ENCODE measurements at places on chromosomes 13 and 19. TPM values are rescaled to one million over a fixed set of nuclear protein-coding genes. Genes with fewer than 3 reads are reported as not detected.

The CACNA1A gene
- 0.51 TPM for total RNA-seq

The SMIM44 gene
- total RNA-seq, result not detected

The ARHGAP33 gene
- total RNA-seq, result 12.2 TPM

The TLE6 gene
- not detected for total RNA-seq

The KLF1 gene
- total RNA-seq, result not detected

The CEACAM20 gene
- total RNA-seq, result not detected

The RASIP1 gene
- total RNA-seq, result 11.1 TPM

The NKPD1 gene
- total RNA-seq, result not detected

The LIN7B gene
- total RNA-seq, result 9.0 TPM

The IPO5 gene
- total RNA-seq, result 98.8 TPM

The PEAK3 gene
- total RNA-seq, result 0.68 TPM

The SULT2A1 gene
- total RNA-seq, result not detected

The GJB6 gene
- not detected for total RNA-seq

The ZNF723 gene
- not detected for total RNA-seq

The FCER2 gene
- total RNA-seq, result 0.68 TPM

The PVR gene
- 15.0 TPM for total RNA-seq

The DNAAF3 gene
- not detected for total RNA-seq

The TMEM190 gene
- not detected for total RNA-seq

The C19orf73 gene
- total RNA-seq, result 6.5 TPM

The FOXA3 gene
- total RNA-seq, result not detected

The CEACAM4 gene
- 3.6 TPM for total RNA-seq

The SAFB2 gene
- total RNA-seq, result 45.4 TPM

The CEACAM19 gene
- 1.2 TPM for total RNA-seq
